Stimulated activated CD4-positive, alpha-beta T cell treated with anti-CD3 and anti-CD28 coated beads, TNF-alpha, amount 100 ng/mL, for 4 hours (primary cell): ENCODE measurements at places on chromosomes 2 and 18.

GRCh38 chr2:7241041-7241745, 324.0 kb downstream of the RNF144A start:
- DNase-seq, result no peak

DNA sequence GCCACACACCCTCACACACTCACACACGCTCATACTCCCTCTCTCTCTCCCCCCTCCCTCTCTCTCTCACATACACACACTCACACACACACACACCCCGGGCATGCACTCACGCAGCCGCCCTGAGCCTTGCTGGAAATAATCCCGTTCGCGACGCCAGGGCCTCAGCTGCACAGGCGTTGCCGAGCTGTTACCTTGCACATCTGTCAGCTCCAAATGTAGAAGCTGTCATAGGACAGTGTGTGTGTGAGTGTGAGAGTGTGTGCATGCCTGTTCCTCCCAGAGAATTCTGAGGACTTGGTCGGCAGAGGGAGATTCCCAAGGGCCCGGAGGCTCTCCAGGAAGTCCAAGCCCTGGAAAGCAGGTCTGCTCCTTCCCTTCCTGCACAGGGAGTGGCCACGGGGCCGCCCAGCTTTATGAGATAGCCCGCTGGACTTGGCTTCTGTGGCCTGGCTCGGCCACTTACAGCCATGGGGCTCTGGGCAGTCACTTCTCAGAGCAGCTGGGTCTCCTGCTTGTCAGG, 8.6 kb downstream of the SPR start:
- DNase-seq, result no peak

DNA sequence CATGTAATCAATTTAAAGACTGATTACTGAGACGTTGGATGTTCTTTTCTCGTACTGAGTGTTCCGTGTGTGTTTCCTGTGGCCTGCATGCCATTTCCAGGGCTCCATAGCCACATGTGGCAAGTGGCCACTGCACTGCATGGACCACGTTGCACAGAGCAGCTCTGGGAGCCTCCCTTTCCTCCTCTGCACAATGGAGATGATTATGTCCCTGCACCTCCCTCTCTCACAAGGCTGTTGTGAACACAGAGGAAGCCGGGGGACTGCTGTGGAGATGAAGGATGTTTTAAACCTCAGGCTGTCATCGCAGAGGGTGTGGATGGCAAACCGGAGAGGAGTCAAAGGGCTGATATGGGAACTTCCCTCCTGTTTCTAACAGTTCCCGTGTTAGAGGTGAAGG, 87.7 kb downstream of the TGOLN2 start:
- no peak for DNase-seq

GRCh38 chr2:48397846-48398245, 132.1 kb upstream of the STON1 start:
- DNase-seq, result no peak

DNA sequence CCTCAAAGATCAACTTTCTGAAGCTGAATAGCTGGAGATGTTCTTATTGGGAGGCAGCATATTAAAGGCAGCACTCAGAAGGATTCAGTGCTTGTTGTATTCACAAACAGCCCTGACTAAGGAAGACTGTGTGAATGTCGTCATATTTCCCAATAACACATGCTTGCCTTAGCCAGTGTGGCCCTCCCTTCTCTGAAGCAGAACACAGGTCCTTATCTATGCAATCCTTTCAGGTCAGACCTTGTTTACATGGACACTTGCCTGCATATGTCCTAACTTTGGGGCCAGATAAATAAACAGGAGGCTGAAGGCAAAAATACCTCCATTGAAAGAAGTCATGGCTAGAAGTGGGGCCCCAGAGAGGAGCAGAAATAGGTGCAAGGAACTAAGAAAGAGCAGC, 97.2 kb downstream of the SLC4A3 start:
- no peak for DNase-seq
